ENCODE measurements at places on chromosomes 5 and 9. TPM values are rescaled to one million over a fixed set of nuclear protein-coding genes. Genes with fewer than 3 reads are reported as not detected.

DNA sequence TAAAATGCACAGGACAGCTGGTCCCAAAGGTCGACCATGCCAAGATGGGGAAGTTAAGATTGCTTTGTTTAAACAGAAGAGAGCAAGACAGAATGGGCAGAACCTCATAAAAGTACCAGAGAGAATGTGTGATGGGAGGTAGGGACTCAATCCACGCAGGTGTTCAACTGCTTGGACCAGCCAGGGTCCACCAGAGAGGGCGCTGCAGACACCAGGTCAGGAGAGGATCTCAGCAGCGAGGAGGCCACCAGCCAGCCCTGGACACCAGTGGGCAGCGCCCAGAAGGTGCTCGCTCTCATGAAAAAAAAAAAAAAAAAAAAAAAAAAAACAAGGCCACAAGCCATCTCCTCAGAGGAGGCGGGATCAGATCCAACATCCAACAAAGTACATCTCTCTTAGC is 81.8 kb downstream of the SHC3 start:
- no peak for DNase-seq

- no peak for DNase-seq
Measured at GRCh38 chr9:2015581-2016407, 647 bp downstream of the SMARCA2 start.

DNA sequence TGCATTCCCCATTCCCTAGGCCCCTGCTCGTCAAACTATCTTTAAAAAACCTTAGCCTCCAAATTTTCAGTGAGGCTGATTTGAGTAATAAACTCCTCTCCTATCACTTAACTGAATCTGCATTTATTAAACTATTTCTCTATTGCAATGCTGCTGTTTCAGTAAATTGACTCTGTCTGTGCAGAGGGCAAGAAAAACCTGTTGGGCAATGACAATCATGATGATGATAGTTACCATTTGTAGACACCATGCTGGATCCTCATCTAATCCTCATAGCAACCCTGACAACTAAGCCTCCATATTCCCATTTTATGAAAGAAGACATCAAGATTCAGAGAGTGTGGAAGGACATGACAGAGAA is 212.9 kb downstream of the TRIM32 start:
- DNase-seq: no peak

- DNase-seq: no peak
Measured at GRCh38 chr5:125190232-125191087, 444.0 kb upstream of the ZNF608 start.

Gene PCDHB12
- total RNA-seq: 1.6 TPM
